ENCODE measurements at places on chromosomes 5 and 9.

DNA sequence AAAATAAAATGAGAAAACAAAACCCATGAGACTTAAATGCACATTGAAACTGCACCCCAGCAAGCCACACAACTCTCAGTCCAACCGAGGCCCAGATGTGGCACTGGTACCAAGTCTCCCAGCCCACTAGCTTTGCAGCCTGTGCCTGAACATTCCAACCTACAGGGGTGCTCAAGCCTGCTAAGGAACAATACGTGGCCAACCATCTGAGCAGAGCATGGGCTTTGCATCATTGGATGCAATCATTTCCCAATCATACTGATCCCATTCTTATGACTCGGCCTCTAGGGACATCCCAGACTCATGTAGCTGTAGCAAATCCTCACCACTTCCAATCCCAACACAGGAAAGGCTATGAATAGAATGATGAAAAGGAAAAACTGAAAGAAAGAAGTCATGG, 297.2 kb downstream of the SPOCK1 start:
- no peak for DNase-seq

DNA sequence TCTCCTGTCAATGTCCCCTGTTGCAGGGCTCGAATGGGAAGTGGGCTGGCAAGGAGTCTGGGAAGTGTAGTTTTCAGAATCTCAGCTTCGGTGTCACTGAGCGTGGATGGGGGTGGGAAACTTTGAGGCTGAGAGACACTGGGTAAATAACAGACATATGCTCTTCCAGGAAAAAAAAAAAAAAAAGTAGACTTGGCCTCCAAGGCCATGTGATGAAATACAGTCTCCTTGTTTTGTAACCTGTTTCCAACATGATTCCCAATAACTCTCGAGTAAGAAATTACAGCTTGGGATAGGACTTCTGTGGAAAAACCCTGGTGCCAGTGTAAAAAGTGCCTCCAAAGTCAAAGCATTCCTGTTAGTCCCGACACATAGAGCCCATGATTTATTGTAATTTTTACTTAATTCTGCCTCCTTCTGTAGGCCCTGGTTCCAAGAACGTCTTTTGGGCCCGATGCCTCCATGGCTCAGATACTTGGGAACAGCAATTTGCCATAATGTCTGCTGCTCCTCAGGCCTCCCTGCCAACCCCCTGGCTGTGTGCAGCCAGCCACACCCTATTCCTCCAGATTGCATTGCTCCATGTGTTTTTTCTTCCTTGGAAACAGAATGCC, 119.5 kb upstream of the TNC start:
- no peak for DNase-seq

DNA sequence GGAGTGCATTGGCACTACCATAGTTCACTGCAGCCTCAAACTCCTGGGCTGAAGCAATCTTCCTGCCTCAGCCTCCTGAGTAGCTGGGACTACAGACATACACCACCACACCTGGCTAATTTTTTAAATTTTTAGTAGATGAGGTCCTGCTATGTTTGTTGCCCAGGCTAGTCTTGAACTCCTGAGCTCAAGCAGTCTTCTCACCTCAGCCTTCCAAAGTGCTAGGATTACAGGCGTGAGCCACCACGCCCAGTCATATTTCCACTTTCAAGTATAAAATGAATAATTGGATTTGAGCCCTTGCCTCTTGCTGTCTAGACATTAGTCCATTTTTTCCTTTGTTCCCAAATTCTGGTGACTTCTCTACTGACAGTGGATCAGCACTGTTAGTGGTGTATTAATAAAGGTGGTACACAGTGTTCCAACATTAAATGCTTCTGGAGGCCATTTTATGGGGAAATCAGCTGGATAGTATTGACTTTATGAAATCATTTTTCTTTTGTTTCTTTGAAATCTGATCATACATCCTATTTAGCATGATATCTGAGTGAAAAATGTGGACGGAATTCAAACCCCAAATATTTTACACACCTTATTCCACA, 15.9 kb downstream of the ATP6V0E1 start:
- no peak for DNase-seq

- DNase-seq: no peak
Observed at GRCh38 chr5:173232499-173233346, 2.3 kb downstream of the NKX2-5 start.

GRCh38 chr5:76715736-76716455, at the start of gene F2R:
Gene F2R, plus strand, starts transcription at chr5:76716126. Its CDS starts 182 bp downstream, at chr5:76716308.
- peak; percentile 70 for DNase-seq

- DNase-seq: no peak
Observed at GRCh38 chr5:78912085-78912771, 72.9 kb downstream of the ARSB start.

DNA sequence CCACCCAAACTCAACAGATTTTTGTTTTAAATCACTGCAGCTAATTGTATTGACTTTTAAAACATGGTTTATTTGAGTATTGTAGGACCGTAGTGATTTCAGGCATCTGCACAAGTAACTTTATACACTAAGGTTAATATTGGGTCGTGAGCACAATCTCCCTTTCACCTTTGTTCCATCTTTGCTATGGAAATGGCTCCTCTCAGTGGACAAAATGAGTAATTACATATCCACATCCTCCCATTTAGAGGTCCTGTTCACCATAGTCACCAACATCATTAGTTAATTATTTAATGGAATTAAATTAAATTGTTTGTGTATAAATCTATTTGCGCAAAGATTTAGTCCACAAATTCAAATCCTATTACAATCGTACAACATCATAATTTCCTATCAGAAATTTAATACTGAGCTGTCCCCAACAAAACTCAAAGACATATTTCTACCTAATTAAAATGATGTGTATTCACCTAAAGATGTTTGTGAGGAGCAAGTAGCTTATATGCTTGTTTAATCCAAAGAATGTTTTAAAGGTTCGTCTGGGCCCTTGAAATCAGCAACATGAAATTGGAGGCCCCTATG, 173.0 kb upstream of the DAPK1 start:
- no peak for DNase-seq

DNA sequence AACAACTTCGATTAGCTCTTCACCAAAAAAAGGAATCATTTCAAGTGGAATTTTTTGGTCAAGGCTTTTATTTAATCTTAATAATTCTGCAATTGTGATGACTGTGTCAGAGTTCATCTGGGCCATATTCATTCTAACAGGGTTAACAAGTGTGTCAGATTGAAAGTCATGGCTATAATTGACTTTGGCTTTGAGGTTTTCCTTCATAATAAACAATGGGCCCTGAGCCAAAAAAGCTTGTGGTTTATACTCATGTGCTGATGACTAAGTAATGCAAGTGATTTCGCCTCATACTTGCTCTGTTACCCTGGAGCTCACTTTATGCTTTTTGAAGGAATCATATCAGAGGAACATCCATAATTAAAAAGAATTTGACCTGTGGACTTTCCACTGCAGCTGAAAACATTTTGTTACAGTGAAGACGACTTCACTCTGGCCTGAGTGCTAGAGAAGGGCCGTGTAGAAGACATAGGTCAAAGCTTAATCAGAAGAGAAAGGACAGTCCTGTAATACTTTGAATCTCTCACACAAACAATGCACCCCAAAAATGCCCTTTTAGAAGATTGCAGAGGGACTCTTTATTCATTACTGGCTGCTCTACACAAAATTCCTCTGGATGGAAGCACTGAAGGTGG, 101.7 kb downstream of the GDNF start:
- no peak for DNase-seq

GRCh38 chr5:122705851-122706250, 69.0 kb upstream of the SNX2 start:
- no peak for DNase-seq

GRCh38 chr9:138040446-138041430, 163.2 kb downstream of the CACNA1B start:
- DNase-seq: no peak

- no peak for DNase-seq
Observed at GRCh38 chr9:111965566-111966019, 69.0 kb downstream of the UGCG start.

DNA sequence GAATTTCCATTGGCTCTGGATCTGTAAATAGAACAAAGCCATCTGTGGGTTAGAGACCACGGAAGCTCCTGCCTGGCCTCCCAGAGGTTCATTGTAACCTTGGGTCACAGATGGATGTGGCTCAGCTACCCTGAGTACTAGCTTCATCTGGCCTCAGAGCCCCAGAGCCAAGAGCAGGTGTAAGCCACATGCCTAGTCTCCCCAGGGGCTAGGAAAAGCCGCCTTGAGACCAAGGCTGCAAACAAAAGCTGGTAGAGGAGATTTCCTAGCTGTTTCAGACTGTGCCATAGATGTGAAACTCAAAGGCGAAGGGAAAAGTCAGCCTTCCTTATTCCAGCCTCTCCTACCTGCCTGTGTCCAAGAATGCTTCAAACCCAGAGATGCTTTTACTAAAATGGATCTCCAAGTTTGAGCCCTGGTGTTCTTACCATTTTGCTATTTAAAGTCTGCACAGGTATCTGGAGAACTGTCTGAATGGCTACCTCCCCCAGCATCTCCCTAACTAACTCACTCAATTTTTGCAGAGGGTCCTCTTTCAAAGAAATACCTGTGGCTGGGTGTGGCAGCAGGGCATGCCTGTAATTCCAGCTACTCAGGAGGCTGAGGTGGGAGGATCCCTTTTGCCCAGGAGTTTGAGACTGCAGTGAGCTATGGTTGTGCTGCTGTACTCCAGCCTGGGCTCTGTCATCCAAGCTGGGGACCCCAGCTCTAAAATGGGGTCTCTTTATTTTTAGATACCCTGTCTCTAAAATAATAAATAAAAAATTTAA, 42.3 kb upstream of the MAP1B start:
- DNase-seq: no peak

DNA sequence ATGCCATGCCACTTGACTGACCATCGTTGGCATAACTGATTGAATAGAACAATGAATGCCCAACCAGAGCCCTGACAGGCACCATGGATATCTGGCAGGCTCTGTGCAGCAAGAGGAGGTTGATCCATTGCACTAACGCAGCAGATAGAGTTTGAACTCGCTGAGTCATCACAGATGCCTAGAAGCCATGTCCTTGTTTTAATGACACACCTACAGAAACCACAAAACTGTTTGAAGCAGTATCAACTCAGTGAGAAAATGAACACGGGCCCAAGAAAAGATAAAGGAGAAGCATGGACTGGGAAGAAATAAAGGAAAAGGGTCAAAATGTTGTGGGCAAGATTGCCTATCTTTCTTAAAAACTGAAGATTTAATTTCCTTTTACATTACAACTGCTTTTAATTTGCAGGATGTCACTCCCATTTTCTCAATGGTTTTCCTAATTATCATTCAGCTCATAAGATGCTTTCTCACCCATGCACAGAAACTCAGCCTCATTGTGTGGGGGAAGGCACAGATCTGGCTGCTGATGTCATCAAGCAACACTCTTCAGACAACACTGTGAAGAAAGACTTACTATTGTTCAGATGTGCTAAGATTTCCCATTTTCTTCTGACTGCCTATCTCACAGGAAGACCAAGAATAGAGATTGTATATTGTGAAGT, 129.0 kb downstream of the PIK3R1 start:
- DNase-seq: no peak

- DNase-seq: no peak
Observed at GRCh38 chr5:72302171-72302570, 17.9 kb downstream of the MRPS27 start.

DNA sequence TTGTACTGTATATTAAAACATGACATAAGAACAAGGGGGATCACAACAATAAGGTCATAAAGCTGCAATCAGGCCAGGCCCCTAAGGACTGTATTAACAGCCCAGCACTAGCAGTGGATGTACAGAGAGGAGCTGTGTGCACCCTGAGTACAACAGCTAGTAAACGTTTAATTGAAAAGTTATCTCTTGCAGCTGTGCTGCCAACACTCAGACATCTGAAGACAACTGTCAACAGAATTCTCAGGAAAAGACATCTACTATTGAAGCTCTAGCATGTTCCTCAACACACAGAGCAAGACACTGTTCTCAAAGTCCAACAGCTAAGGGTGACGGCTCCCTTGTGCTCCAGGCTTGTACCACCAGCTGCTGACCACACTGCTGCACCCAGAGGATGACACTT, 199.6 kb downstream of the DCP2 start:
- DNase-seq: no peak

- DNase-seq: no peak
Observed at GRCh38 chr9:14097666-14098415, 216.1 kb downstream of the NFIB start.

DNA sequence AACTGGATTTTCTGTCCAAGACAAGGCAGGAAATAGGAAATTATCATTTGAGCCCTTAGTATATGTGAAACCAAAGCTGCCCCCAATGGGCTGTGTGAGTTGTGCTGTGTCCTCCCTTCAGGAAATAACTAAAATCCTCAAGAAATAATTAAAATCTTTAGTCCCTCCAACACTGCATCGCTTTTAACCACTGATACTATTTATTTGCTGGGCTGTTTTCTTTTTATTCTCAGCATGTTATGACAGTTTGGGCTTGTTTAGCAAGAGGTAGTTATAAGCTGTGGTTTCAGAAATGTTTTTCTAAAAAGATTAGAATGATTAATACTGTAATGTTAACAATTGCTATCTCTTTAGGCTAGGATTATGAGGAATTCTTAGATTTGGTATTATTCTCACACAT, 187.0 kb upstream of the KCNN2 start:
- no peak for DNase-seq

GRCh38 chr9:2761424-2761823, 44.1 kb downstream of the KCNV2 start:
- no peak for DNase-seq

DNA sequence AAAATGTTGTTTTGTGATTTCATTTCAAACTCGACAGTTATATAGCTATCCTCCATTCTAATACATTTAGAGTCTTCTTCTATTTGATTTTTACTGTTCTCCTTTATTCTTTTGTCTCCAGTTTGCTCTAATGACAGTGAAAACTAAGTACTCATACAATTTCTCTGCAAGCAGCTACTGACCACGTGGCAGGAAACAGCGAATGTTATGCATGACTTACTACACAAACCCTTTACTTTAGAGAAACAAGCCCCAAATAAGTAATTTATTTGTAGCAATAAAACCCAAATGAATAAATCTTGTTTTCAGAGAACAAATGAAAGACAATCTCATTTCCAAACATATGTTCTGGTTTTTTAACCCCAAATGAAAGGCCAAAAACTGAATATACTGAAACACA, 41.9 kb downstream of the CDH6 start:
- DNase-seq: no peak

DNA sequence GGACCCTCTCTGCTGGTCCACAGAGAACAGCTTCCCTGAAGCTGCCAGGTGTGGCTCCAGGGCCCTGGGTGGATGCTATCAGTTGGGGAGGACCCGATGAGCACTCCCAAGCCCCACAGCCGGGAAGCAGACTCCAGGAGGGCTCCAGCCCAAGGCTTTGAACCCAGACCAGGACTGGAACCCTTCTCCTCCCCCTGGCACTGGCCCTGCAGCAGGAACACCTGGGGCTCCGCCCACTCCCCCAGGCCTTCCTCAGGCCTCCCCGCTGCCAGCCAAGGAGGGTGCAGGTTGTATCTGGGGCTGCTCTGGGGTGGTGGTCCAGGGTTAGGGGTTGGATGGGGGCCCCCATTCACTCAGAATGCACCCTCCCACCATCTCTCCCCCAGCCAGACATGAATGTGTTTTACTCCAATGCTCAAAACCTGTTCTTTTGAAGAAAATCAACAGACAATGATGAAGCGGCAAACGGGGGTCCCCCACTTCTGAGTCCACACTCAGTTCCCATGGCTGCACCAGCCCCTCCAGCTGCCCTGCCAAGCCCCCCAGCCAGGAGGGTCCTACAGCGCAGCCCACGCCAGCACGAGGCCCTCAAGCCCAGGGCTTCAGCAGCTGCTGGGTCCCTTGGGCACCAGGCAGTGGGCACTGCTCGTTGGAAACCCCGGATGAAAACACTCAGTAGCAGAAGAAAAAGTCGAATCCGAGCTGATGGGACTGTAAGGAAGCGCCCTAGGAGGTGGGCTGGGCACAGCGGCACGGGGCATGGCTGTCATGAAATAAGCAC, 23.2 kb downstream of the CCDC187 start:
- no peak for DNase-seq

- no peak for DNase-seq
Observed at GRCh38 chr5:153421676-153422075, 68.8 kb upstream of the GRIA1 start.

Measured in activated T-cell treated with anti-CD3 and anti-CD28 coated beads, Interleukin-2, amount 50 U/mL, for 1 hour (primary cell).